Brain pericyte (primary cell): ENCODE measurements at places on chromosomes 4 and X.

- DNase-seq: no peak
Measured at GRCh38 chr4:183355405-183355804, 33.2 kb upstream of the CLDN24 start.

DNA sequence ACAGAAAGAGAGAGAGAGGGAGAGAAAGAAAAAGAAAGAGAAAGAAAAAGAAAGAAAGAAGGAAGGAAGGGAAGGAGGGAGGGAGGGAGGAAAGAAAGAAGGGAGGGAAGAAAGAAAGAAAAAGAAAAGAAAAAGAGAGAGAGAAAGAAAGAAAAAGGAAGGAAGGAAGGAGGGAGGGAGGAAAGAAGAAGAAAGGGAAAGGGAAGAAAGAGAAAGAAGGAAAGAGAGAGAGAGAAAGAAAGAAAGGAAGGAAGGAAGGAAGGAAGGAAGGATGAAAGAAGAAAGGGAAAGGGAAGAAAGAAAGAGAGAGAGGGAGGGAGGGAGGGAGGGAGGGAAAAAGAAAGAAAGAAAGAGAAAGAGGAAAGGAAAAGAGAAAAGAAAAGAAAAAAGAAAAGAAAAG, 10.8 kb downstream of the OPHN1 start:
- DNase-seq: no peak

DNA sequence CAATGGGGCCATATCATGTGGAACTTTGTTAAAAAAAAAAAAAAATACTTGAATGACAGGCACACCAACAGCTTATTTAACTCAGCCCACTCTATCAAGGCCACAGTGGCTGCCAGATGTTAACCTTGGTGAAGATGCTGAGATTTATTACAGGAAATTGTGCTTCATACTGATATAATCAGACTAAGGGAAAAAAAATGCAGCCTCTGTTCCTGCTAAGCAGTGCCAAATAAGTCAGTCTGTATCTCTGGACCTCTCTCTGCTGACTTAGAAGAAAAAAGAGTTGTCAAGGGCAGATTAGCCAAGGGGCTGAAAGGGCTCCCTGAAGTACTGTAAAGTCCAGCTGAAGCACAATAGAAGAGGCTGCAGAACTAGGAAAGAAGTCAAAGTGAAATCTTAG, 677.7 kb upstream of the HTR2C start:
- no peak for DNase-seq

DNA sequence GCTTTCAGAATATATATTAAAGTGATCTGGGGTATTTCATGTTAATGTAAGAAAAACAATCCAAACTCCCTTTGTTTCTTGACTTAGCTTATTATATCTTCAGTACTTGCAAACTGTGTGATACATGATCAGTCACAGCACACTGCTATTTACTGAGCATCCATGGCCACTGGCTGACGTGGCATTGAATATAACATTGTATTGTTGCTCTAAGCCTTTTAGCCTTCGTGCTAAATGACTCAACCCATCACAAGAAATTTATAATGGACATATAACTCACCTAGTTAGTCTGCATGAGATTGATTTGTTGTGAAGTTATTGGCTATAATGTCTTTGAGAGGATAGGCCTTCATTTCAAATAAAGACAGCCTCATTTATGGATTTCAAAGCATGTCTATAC, 642.6 kb downstream of the IL1RAPL1 start:
- DNase-seq: no peak

DNA sequence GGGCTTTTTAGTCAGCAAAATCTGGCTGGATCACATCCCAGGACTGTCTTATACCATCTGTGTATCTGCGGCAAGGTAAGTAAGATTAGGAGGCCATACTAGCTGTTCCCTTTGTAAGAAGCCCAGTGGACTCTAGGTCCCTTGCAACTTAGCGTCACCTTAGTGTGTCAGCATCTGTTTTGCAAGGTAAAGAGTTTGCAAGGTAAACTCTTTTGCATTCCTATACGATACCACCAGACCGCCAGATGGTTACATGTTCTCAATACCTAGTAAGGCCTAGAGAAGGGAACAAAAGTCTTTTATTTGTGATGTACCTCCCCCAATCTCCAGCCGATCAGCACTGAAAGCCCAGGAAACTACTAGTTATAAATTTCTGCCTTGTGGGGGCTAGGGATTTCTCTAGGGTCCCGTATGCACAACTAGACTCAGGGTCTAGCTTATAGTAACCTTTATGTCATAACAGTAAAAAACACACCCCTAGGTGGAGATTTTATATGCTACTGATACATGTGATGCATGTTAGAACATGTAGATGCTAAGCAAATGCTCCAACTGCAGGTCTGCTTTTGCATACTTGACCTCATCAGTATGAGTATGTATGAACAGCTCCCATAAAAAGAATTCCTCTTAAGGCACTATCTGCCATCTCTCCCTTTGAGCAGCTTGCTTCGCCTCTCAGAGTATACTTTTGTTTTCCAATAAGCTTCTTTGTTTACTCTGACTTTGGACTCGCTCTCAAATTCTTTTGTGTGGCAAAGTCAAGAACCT, 78.4 kb downstream of the KCNIP4 start:
- DNase-seq: no peak

DNA sequence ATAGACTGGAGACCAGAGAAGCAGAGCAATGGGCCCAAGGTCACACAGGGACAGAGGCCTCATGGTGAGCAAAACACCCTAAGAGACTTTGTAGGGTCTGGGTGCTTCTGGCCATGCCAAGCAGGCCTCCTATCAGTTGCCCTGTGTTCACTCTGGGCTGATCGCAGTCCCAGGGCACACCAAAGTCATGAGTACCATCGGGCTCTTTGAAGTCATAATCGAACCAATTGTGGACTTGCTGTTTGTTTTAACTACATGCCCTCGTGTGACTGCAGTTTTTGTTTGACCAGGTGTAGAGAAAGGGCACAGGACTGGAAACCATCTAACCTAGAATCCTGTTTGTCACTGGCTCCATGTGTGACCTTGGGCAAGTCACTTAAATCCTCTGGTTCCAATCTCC, 172.5 kb upstream of the CPEB2 start:
- DNase-seq: no peak
